ENCODE measurements at places on chromosomes 13 and 19.

- no peak for DNase-seq
Observed at GRCh38 chr19:10433131-10433536, 12.8 kb downstream of the PDE4A start.

GRCh38 chr19:11338121-11338520 is 1.3 kb downstream of the RAB3D start:
- DNase-seq, result no peak

GRCh38 chr19:12838182-12838885 is at the start of gene MAST1:
Gene MAST1 (plus strand): TSS chr19:12838515. CDS start chr19:12838573, 58 bp downstream.
- peak; percentile 63 for DNase-seq

GRCh38 chr13:99558570-99559180 is 57.4 kb downstream of the TM9SF2 start:
- no peak for DNase-seq

GRCh38 chr19:30094756-30095140 is 152.7 kb downstream of the URI1 start:
- DNase-seq, result no peak

DNA sequence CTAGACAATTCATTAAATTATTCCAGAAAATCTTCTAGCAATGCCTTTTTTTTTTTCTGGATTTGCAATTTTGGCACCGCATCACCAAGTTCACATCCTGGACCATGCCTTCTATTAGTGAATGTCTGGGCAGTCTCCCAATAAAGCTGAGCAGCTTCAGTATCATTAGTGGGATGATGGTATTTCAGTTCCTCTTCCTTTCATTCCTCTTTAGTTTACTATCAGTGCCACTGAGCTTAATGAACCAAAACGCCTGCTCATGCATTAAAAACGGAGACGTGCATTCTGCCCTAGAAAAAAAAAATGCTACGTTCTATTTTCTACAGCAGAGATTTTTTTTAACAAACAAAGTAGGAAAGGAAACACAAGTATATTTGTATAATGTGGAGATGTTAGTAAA is 343.0 kb downstream of the PCDH9 start:
- DNase-seq, result no peak

DNA sequence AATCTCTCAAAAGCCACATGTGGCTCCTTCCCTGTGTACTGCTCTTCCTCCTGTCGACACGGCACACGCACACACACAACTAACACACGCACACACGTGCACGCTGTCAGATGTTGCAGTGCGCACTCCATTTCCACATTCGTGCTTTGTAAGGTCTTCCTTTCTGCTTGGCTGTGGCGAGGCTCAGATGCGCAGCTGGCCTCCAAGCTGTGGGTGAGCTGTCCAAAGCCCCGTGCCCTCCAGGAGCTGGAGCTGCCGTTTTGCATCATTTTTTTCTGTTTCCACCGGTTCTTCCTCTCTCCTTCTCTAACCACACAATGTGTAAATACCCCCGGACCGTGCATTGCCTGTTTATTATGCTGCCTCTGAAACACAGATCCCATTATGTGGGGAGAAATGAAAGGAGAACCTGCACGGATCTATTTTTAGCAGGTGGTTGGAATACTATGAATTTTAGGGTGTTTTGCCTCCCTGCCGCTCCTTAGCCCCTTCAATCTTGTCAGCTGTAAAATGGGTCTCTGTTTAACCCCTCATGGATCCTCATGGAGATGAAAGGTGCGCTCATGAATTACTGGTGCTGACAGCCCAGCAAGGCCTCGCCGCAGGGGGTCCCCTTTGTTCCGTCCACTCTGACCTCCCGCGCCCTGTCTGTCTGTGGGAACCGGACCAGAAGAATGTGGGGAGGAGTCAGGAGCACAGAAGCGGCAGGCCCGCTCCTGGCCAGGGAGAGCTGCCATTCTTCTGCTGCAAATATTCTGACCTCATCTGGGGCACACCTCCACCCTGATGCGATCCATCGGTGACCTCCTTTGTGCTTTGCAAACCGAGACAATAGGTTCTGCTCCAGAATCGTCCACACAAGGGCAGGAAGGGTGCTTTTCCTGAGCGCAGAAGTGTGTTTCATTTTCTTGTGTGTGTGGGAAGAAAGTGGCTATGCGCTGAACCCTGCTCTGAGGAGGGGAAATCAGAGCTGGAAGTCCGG is 137.7 kb downstream of the SOX1 start:
- no peak for DNase-seq

- DNase-seq, result no peak
Observed at GRCh38 chr19:20103091-20103740, 25.4 kb downstream of the ZNF90 start.

DNA sequence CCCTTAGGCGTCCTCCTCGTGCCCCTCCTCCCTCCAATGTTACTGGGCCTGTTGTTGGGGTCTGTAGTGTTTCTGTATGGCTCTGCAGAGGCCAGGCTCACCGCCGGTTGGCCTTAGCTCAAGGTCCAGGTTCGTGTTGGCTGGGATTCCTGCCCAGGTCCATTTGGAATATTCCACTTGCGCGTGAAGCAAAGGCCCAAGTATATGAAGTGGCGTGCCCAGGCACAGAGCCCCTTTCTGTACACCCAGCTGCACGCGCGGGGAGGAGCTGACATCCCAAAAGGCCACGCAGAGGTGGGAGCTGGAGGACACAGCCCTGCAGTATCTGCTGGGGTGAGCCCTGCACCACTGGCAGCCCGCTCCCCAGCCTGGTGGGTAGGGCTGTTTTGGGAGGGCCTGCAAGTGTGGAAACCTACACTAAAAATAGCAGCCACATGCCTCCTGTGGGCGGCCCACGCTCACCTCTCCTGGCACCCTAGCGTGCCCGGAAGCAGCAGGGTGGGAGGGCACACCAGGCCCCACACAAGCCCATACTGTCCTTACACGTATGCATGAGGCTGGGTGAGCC is 30.2 kb downstream of the CRTC1 start:
- DNase-seq, result no peak

DNA sequence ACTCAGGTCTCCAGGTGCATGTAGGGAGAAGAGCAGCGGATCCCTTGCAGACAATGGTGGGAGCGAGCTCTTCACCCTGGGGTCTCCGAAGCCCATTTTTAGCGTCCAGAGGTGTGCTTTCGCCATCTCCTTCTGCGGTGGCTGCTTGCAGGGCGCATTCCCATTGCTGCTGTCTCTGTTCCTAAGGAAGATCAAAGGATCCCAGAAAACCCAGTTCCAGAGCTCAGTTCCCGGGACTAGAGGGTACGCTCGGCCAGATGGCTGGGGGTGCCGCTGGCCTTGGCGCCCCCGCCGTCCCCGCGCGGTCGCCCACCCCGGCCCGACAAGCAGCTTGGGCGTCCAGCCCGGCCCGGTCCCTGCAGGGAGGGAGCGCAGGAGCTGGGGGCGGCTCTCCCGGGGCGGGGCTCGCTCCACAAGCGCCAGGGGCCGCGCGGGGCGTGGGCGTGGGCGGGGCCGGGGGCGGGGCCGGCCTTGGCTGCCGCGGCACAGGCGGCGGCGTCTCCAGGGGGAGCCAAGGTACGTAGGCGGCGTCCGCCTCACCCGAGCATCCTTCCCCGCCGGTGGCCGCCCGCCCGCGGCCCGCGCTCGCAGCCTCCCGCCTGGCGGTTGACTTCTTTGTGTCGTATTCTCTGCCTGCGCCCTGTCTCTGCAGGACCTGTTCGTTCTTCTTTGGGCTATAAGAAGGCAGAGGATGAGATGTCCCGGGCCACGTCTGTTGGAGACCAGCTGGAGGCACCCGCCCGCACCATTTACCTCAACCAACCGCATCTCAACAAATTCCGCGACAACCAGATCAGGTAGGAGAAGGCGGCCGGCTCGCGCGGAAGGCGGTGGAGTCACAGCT is 96.8 kb downstream of the ATP8A2 start:
- DNase-seq, result peak; percentile 68

- no peak for DNase-seq
Observed at GRCh38 chr13:41590122-41590521, 132.8 kb downstream of the RGCC start.

DNA sequence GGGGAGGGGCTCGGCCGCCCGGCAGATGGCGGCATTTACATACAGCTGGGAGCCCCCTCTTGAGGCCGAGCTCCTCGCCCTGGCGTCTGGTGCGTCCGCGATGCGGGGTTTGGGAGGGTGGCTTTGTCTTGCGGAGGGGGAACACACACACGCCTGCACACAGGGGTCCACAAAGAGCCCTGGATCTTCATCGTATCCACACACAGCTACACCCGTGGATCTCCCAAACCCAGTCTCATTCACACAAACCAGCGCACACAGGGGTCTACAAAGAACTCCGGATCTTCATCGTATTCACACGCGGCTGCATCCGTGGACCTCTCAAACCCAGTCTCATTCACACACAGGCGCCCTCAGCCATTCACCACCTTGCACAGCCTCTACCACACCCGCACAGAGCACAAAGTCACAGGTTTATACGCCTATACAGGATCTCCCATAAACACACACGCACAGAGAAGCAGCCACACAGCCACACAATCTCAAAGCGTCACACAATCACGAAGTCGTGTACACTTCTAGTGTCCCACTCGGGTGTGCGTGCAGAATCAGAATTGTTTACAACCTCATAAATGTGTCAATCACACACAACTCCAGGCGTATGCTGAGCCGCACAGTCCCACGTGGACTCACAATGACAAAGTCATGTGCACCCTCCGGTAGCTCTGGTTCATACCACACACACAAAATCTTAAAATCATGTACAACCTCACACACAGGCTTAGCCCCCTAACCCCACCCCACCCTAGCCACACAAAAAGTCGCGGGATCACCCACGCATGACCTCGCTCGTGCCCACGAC is 550 bp upstream of the DLL3 start:
- peak; percentile 60 for DNase-seq

DNA sequence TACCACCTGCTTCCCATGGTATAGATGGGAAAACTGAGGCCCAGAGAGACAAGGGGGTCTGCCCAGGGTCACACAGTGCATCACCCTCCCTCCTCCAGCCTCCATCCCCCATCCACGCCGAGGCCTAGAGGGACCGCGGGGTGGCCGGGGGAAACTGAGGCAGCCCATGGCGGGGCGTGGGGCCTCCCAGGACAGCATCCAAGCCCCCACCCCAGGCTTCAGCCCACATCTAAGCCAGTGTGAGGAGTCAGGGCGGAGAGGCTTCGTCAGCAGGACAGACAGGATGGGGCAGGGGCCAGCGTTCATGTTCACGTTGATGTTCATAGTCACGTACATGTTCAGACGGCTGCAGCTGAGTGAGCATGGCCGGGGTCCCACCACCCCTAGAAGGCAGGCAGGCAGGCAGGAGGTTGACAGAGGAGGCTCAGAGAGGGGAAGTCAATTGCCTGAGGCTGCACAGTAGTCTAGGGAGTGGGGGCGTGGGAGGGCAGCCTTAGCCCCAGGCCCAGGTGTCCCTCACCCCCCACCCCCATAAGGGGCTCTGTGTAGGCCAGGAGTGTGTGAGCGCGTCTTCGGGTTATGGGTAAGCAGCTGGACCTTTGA is 23.3 kb downstream of the SMIM24 start:
- no peak for DNase-seq

All from adipocyte (in vitro differentiated cells).